ENCODE measurements at places on chromosomes 6 and 20. TPM values are rescaled to one million over a fixed set of nuclear protein-coding genes. Genes with fewer than 3 reads are reported as not detected.

The JPH2 gene
- total RNA-seq, result 0.63 TPM

The GSTA1 gene
- total RNA-seq, result not detected

The COL21A1 gene
- 0.06 TPM for total RNA-seq

The CRYBG1 gene
- 38.2 TPM for total RNA-seq

The SLC44A4 gene
- total RNA-seq, result 0.06 TPM

The NT5E gene
- 111 TPM for total RNA-seq

The EFCAB8 gene
- total RNA-seq, result under 0.01 TPM

The ZKSCAN3 gene
- 7.2 TPM for total RNA-seq

The ABHD16A gene
- 84.4 TPM for total RNA-seq

The CD93 gene
- total RNA-seq, result 429 TPM

The LAMA2 gene
- 1.2 TPM for total RNA-seq

The TP53TG5 gene
- not detected for total RNA-seq

The OR2H2 gene
- total RNA-seq, result not detected

The BPIFB1 gene
- not detected for total RNA-seq

The HLA-DQB1 gene
- not detected for total RNA-seq

The TBX18 gene
- 31.0 TPM for total RNA-seq

The SLC26A8 gene
- not detected for total RNA-seq

The BPIFB4 gene
- total RNA-seq, result not detected

The RPS18 gene
- total RNA-seq, result 3,373 TPM

The PXDC1 gene
- total RNA-seq, result 104 TPM

The CYP24A1 gene
- total RNA-seq, result not detected

The CNBD2 gene
- 3.4 TPM for total RNA-seq

The OTOR gene
- not detected for total RNA-seq

The NEURL2 gene
- 2.6 TPM for total RNA-seq

The DEFB124 gene
- total RNA-seq, result not detected

The NFKBIL1 gene
- 27.2 TPM for total RNA-seq

The ARMH2 gene
- not detected for total RNA-seq

The DOP1A gene
- 21.5 TPM for total RNA-seq

The PIGU gene
- total RNA-seq, result 10.1 TPM

The BACH2 gene
- total RNA-seq, result 0.16 TPM

The BRD2 gene
- 46.0 TPM for total RNA-seq

The BFSP1 gene
- total RNA-seq, result 2.1 TPM

The DDO gene
- 0.16 TPM for total RNA-seq

Measured in bladder microvascular endothelial cell (primary cell).